Tongue (tissue), 3 donors: ENCODE measurements at places on chromosomes 3 and 15. TPM values are rescaled to one million over a fixed set of nuclear protein-coding genes. Genes with fewer than 3 reads are reported as not detected.

- DNase-seq: no peak
These were observed 627.1 kb upstream of the CCDC54 start for GRCh38 chr3:106750092-106750491.

Gene OR4F15
- total RNA-seq: not detected

DNA sequence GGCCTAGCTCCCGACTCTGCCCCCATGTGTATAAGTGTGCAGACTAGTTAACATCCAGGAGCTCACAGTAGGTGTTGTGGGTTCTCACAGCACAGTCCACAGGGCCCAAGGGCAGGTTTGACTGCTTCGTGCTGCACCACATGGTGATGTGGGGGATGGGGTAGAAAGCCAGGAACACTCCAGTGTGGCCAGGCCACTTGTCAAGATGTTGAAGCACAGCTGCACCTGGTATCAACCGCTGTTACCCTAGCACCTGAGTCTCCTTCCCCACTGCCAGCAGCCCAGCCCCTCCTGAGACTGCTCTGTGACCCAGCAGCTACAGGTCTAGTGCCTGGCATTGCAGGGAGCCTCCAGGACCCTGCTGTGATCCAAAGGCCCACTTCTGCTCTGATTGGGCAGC lies 53.4 kb downstream of the CHDH start:
- DNase-seq: no peak

- DNase-seq: peak; percentile 15
These were observed 113.9 kb downstream of the POLQ start for GRCh38 chr3:121431726-121432517.

DNA sequence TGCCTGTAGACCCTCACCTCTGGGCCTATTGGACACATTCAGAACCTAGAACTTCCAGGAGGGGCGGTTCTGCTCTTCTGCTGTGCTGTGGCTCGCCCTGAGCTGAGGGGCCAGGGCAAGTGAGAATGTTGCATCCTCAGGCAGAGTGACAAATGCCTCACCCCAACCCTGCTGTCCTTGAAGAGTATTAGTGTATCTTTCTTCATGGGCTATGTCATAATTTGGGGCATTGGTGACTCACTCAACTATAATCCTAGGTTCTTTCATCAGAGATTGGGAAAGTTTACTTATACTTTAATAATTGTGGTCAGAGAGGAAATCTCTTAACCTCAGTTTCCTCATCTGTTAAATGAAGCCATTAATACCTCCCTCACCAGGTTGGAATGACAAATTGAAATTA lies 143.8 kb downstream of the SV2B start:
- no peak for DNase-seq

DNA sequence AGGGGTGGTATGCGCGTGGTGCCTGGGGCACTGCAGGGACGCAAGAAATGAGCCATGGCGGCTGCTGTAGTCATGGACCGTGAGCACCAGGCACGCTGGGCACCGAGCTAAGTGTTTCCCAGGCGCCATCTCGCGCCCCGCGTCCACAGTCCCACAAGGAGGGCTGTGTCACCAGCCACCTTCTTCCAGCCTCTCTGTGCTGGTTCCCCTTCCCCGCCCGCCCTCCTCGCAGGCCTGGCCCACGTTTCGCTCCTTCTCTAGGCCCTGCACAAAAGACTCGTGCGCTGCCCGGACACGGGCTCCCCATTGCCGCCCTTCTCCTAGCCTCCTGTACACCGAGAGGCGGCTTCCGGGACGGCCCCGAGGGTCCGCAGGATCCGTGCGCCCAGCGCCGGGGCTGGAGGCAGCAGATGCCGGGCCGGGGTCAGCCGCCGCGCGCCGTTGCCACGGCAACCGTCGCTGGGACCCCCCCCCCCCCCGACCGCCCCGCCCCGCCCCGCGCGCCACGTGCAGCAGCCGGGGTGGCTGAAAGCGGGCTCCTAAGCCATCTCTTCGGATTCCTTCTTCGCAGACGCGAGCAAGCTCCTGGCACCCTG lies 113.4 kb downstream of the SRGAP3 start:
- DNase-seq: no peak

GRCh38 chr3:86175593-86176444 lies 815.1 kb downstream of the VGLL3 start:
- no peak for DNase-seq

DNA sequence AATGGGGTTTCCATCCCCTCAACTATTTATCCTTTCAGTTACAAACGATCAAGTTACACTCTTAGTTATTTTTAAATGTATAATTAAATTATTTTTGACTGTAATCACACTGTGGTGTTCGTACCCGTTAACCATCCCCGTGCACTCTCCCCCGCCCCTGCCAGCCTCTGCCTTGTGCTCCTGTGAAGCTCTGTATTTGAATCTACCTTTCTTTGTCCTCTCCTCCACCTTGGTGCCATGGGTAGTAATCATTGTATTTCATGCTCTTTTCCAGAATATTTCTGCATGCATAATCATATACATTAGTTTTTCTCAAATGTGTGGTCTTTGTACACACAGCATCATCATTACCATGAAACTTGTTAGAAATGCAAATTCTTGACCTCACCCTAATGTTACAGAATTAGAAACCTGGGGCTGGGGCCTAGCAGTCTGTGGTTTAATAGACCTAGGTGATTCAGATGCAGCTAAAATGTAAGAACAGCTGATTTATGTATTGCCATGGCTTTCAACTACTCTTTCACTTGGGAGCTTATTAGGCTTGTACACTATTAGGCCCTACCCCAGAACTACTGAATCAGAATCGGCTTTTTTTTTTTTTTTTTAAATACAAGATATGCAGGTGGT lies 91.5 kb downstream of the STT3B start:
- DNase-seq: no peak

GRCh38 chr3:188286087-188286513 lies 132.1 kb downstream of the LPP start:
- no peak for DNase-seq

DNA sequence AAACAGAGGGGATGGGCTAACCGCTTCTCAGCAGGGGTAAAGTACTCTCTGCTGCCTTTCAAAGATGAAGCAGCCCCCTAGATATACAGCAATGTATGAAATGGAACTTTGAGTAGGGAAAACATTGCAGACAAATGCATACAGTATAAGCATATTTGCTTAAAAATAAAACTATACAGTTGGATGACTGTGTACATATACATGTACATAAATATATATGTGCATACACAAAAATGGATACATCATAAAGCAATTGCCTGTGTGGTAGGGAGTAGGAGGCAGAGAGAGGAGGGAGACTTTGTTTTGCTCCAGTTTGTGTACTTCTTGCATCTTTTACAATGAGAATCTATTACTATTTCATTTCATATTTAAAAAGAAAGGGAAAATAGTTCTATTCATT lies 28.4 kb downstream of the NSMCE3 start:
- DNase-seq: no peak

DNA sequence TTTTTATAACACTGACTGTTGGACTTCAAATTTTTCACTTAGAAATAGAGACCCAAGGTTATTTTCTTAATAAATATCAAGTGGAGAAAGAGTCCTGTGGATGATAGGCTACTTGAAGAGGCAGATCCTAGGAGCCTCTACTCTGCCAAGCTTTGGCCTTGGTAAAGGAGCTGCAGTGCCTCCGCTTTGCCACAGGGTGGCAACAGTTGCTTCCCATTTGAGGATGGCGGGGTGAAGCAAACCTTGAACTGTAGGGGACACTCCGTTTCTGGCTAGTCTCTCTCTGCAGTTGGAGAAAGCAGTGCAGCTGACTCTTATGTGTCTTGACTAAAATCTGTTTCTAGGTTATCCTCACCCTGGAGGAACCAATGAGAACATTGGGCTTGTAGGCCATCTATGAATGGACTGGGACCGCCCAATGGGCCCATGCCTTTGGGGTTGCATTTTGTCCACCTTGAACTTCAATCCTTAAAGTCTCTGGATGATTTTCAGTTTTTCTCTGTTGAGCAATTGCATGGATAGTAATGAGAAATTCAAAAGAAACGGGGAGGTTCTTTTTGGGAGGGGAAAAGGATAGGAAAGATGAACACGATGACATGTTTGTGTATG lies 9.8 kb downstream of the SCG5 start:
- DNase-seq: peak; percentile 54

- no peak for DNase-seq
These were observed 338.5 kb downstream of the PTPRG start for GRCh38 chr3:61899700-61900462.

DNA sequence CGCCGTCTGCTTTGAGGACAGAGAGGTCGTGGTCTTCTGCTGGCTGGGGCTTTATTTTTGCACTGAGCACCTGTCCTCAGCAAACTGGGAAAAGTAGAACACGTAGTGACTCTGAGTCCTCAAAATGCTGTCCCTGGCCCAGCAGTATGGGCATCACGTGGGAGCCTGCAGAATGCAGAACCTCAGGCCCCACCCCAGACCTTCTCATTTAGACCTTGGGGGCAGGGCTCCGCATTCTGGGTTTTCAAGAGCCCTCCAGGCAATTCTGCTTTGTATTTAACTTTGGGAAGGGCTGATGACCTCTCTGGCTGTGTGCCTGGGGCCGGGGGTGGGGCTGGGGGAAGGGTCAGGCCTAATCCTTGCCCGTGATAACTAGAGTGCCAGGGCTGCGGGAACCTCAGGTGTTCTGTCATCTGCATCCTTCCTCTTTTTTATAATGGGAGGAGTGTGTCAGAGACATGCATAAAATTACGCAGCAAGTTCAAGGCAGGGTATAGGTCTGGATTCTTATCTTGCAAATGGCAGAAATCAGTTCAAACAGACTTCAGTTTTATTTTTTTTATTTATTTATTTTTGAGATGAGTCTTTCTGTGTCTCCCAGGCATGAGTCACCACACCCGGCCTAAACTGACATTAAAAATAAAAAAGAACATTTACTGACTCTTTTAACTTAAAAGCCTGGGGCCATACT lies 11.1 kb downstream of the SLC6A6 start:
- DNase-seq: no peak

DNA sequence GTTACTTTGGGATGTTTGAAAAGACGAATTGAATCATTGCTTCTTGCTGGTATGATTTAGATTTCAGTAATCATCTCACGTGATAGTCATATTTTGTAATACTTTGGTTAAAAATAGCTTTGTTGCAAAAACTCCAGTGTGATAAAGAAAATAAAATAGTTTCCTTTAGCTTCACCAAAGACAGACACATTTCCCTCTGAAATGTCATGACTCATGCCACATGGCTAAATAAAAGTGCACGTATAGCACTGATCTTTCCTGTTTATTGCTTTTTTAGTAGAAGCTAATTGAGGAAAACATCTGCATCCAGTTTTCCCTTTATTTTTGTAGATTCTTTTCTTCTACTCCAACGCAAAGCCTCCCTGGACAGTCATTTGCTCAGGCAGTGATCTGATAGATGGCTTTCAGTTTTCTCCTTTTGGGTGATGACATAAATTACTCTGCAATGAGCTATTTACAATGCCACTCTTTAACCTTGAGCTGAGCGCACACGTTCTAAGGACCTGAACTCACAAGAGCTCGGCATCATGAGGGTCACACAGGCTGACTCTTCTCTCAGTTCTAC lies 84.9 kb downstream of the ARNT2 start:
- no peak for DNase-seq

Gene ADAMTSL3
- 29.2 TPM for total RNA-seq

- DNase-seq: no peak
These were observed 5.6 kb upstream of the FOXP1 start for GRCh38 chr3:71589132-71589531.

GRCh38 chr3:12774619-12775018 lies 15.6 kb upstream of the TMEM40 start:
- no peak for DNase-seq

Gene GOLGA8R
- total RNA-seq: 8.5 TPM

Gene FANCD2OS
- not detected for total RNA-seq

Gene OXTR
- 0.62 TPM for total RNA-seq

Gene GPR15
- total RNA-seq: not detected
